Right atrium auricular region (tissue), 2 donors: ENCODE measurements at places on chromosomes 3 and 15. TPM values are rescaled to one million over a fixed set of nuclear protein-coding genes. Genes with fewer than 3 reads are reported as not detected.

Gene EEF1AKMT4
- total RNA-seq, result 2.1 TPM

DNA sequence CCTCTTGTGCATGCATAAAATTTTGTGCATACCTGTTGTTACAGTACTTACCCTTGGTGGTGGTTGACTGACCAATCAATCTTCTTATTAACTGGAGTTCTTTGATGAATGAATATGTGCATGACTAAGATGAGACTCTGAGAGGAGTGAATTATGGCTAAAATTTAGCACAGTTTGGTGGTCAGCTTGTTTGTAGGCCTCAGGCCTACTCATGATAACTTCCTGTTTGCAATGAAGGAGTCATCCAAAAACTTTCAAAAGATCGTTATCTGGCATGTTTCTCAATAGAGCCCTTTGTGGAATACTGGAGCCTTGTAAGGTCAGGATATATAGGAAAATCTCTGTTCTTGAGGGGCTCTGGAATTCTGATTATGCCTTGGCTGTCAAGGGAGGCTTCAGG, 66.5 kb downstream of the LEKR1 start:
- DNase-seq, result no peak

DNA sequence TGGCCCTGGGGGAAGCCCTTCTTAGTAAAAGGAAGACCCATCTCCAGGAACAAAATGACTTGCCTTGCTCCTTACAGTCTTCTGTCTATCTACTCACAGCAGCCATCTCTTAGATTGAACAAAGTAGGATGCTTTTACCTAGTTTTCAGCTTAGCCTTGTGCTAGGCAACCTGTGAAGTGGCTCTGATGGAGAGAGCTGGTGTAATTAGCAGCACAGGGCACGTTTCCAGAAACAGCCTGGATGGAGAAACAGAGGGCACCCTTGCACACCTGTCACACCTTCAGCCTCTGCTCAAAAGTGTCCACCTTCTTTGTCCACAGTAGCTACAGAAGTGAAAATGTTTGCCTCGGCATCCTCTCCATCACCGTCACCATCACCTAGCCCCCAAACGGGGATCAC, 292.9 kb downstream of the RORA start:
- DNase-seq, result no peak

DNA sequence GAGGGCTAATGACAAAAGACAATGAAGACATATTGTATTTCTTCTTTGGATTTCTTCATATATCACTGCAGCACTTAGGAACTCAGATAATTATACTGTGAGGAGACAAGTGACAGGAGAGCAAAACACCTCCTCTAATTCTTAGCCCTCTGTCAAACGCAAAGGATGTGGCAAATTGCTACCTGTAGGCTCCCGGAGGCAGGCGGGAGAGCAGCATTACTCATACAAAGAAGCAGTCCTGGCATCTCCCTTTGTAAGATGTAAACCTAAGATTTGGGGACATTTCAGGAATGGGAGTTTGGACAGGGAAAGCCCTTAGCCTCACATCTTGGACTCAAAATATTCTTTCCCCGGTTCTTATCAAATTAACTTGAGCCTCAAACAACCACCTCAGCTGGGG, 460.8 kb downstream of the SOX2 start:
- no peak for DNase-seq

- DNase-seq, result no peak
Observed at GRCh38 chr3:68287101-68287500, 632.7 kb upstream of the SUCLG2 start.
